ENCODE measurements at places on chromosomes 1 and 21.

GRCh38 chr1:184747089-184747955 is 7.3 kb downstream of the EDEM3 start:
- H3K4me3 ChIP-seq, result no peak overlapping the region
- H3K4me1 ChIP-seq, result peaks cover 2% of the 10 kb centered on the region
- no peak for DNase-seq
- H3K27ac ChIP-seq, result peak overlapping the region; percentile 35

- no peaks in the 10 kb centered on the region for H3K27me3 ChIP-seq
- DNase-seq, result no peak
- H3K27ac ChIP-seq, result no peak overlapping the region
- H3K4me3 ChIP-seq, result no peak overlapping the region
- peaks cover 3% of the 10 kb centered on the region for H3K4me1 ChIP-seq
Measured at GRCh38 chr1:156803086-156803851, 13.4 kb downstream of the SH2D2A start.

DNA sequence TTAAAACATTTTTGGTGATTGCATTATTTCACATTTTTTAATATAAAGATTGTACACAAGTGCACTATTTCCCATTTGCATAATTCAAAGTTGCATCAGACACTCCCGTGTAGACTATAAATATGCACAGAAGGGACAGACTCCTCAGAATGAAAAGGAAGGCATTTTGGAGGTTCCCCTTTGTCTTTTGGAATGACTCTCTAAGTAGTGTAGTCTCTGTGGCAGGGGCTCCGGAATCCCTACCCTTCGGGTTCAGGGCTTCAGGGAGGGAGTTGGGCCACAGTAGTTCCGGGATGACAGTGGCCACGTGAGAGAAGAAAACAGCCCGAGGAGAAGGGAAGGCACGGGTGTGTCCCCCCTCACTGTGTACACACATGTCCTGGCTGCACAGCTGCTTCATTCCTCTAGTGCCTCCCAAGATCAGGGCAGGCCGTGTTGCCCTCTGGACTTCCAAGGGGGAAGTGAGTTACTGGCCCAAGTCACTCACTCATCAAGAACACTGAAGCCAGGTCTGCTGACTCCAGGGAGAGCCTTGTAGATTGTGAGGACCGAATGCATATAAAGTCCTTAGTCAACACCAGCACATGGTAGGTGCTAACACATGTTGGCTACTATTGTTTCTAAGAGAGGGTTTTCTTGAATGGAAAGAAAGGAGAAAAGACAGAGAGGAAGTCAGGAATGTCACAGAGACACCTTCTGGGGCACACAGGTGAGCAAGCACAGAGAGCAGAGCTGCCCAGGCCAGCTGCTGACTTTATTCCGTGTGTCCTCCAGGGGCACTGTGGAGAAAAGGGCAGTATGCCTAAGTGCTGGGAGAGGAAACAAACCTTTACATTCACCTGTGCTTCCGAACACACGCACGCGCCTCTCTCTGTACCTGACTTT is 39.8 kb downstream of the LHX4 start:
- no peaks in the 10 kb centered on the region for H3K27me3 ChIP-seq
- no peak for DNase-seq
- H3K27ac ChIP-seq, result peak overlapping the region; percentile 19
- peaks cover 3% of the 10 kb centered on the region for H3K4me1 ChIP-seq

- DNase-seq, result no peak
- no peaks in the 10 kb centered on the region for H3K36me3 ChIP-seq
- no peak overlapping the region for H3K27ac ChIP-seq
- H3K4me3 ChIP-seq, result no peak overlapping the region
Measured at GRCh38 chr1:235902677-235903542, 36.2 kb upstream of the LYST start.

DNA sequence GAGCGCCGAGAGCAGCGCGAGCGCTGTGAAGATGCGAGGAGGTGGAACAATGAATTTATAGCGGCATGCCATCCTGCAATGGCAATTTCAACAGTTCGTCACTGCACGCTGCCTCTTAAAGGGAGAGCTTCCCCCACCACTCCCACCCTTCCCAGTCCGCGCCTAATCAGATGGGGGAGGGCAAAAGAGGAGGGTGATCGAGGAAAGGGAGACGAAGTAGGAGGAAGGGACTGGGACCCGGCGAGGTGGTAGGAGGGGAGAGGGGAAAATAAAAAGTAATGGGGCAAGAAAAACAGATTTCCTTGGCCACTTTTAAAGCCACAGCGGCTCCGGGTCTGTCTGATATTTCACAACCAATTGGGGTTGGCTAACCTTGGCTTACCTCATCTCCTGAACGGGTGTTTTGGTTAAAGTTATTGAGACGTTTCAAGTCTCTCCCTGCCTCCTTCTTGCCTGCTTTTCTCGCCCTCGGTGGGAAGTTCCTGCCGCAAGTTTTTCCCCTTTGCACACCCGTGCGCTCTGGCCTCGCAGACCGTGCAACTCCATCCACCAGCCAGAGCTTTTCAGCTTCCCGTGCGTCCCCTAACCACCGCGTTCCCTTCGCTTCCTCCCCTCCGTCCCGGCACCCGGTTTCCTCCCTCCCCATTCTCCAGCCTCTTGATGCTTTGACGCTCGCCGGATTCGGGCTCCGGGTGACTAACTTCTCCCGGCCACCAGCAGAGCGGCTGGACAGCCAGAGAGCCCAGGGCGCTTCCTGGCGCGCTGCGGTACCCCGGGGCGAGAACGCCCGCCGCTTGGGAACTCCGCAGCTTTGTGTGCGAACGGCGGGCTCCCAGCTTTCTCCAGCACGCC is at the start of gene ADAMTS5:
Gene ADAMTS5, minus strand, starts transcription at position 27 of the 852 bp plus-strand sequence. CDS start 697 bp downstream, outside the sequence.
- no peak within 1 kb of the TSS for H3K4me3 ChIP-seq
- H3K27ac ChIP-seq, result no peak within 1 kb of the TSS
- H3K4me1 ChIP-seq, result no peaks in the 10 kb centered on the region
- no peaks in the 10 kb centered on the region for H3K36me3 ChIP-seq
- H3K27me3 ChIP-seq, result peaks cover 6% of the 10 kb centered on the region

GRCh38 chr1:190608282-190608681 is 130.6 kb upstream of the BRINP3 start:
- DNase-seq, result no peak
- H3K27me3 ChIP-seq, result no peaks in the 10 kb centered on the region
- H3K4me3 ChIP-seq, result no peak overlapping the region
- no peak overlapping the region for H3K27ac ChIP-seq
- no peaks in the 10 kb centered on the region for H3K36me3 ChIP-seq
- H3K4me1 ChIP-seq, result no peaks in the 10 kb centered on the region

DNA sequence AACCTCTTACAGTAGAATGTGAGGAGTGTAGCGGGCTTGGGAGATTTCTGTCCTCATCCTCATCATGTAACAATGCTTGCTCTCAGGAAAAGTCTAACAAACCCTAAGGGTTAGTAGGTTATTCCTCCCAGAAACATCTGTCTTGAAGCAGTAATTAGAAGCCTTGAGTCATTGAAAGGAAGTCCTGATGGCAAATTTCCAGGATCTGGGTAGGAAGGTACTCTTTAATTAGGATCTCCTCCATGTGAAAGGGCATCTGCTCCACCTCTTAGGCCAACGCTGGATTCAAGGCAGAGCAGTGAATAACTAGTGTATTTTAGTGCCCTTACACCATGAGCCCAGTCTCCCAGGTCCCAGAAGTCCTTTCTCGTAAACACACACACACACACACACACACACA is 106.6 kb upstream of the BARHL2 start:
- no peak overlapping the region for H3K27ac ChIP-seq
- no peak overlapping the region for H3K4me3 ChIP-seq
- H3K36me3 ChIP-seq, result no peaks in the 10 kb centered on the region
- DNase-seq, result no peak
- H3K27me3 ChIP-seq, result peaks cover 23% of the 10 kb centered on the region

Data from memory B cell (primary cell).